ENCODE measurements at places on chromosomes 7 and 10. TPM values are rescaled to one million over a fixed set of nuclear protein-coding genes. Genes with fewer than 3 reads are reported as not detected.

DNA sequence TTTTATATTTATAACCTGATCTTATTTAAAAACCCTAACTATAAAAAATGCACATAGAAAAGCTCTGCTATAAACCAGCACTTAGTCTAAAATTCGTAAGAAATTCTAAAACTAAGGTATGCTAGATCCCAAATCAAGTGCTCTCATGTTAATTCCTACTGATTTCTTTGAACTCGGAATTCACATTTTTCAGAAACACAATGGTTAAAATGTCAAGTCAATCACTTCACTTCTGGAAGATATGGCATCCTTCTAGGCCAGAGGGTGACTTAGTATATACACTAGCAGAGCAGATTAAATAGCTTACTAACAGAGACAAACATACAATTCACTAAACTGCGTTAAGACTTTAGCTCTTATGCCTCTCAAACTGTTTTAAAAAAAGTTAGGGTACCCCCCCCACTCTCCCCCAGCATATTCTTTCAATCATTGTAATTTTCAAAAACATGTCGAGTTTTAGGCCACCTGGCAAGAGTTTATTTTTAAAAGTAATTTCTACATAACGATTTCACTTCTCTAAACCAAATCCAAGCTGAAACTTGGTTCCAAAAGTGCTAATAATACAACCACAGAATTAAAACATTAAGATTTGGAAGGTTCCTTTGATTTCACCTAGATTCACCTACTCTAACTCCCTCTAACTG lies 129.4 kb downstream of the NRBF2 start:
- H3K4me1 ChIP-seq = peaks cover 50% of the 10 kb centered on the region
- H3K36me3 ChIP-seq = peaks cover 40% of the 10 kb centered on the region
- no peak overlapping the region for H3K4me3 ChIP-seq
- H3K27me3 ChIP-seq = no peaks in the 10 kb centered on the region
- no peak overlapping the region for H3K27ac ChIP-seq

The LLCFC1 gene
- total RNA-seq = not detected

GRCh38 chr10:100890141-100890672 lies 22.6 kb upstream of the SLF2 start:
- H3K27me3 ChIP-seq = no peaks in the 10 kb centered on the region
- H3K4me3 ChIP-seq = no peak overlapping the region
- H3K27ac ChIP-seq = peak overlapping the region; percentile 74
- peaks cover 20% of the 10 kb centered on the region for H3K4me1 ChIP-seq
- no peak for DNase-seq

DNA sequence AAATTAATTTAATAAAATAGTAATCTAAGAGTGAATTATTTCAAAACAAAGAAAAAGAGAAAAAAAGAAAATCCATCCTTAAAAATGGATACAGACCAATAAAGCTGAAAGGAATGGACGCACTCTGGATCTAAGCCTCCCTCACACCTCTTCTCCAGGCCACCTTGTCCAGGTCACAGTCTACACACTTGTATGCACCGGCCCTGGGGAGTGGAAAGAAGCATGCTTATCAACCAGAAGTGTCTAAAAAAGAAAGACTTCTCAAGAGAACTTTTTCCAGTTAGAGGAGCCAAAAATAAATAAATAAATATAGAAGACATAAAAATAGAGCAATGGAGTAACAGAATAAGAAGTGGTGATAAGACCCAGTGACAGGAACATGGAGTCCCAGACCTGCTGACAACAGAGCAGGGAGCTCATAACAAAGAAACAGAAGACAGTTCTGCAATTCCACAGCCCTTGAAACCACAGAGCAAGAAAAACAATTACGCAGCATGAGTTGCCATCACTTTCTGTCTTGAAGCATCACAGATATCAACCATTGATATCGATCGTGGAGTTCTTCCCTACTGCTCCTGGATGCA lies 311.7 kb upstream of the NFE2L3 start:
- H3K27ac ChIP-seq = no peak overlapping the region
- no peak for DNase-seq
- no peaks in the 10 kb centered on the region for H3K36me3 ChIP-seq
- H3K27me3 ChIP-seq = peaks cover 26% of the 10 kb centered on the region
- no peaks in the 10 kb centered on the region for H3K4me1 ChIP-seq

DNA sequence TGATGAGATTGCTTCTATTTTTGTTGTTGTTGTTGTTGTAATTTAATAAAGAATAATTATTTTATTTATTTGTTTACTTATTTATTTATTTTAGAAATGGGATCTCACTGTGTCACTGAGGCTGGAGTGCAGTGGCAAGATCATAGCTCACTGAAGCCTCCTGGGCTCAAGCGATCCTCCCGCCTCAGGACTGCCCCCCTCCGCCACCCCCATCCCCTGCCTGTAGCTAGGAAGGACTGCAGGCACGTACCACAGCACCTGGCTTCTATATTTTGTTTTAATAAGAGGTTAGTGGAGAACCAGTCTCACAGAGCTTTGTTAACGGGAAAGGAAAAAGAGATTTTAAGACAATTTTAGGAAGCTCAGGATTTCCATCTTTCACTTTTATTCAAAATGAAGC lies 19.5 kb upstream of the SMC3 start:
- H3K4me3 ChIP-seq = no peak overlapping the region
- no peaks in the 10 kb centered on the region for H3K36me3 ChIP-seq
- no peaks in the 10 kb centered on the region for H3K27me3 ChIP-seq
- H3K27ac ChIP-seq = no peak overlapping the region

GRCh38 chr7:25906003-25906402 lies 246.0 kb upstream of the NFE2L3 start:
- no peak for DNase-seq
- no peaks in the 10 kb centered on the region for H3K4me1 ChIP-seq
- no peaks in the 10 kb centered on the region for H3K27me3 ChIP-seq
- H3K36me3 ChIP-seq = no peaks in the 10 kb centered on the region

GRCh38 chr10:12380999-12381398 lies 31.7 kb downstream of the CAMK1D start:
- H3K4me1 ChIP-seq = no peaks in the 10 kb centered on the region
- no peak for DNase-seq
- no peaks in the 10 kb centered on the region for H3K27me3 ChIP-seq
- H3K36me3 ChIP-seq = no peaks in the 10 kb centered on the region
- no peak overlapping the region for H3K4me3 ChIP-seq
- no peak overlapping the region for H3K27ac ChIP-seq

DNA sequence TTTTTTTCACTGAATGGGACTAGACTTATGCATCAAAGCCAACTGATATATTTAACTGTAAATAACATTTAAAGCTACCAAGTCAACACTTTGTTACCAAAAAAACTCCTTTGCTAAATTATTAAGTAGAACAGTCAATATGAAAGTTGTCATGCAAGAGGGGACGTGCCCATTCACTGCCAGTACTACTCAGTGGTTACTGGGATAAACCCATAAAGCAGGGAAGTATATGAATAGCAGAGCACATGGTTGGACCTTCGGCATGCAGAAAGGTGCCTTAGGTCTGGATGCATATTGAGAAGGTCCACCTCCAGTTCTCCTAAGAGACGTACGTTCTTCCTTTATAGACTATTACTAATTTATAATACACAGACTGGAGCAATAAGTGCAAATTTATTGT lies 120.1 kb downstream of the SVOPL start:
- H3K36me3 ChIP-seq = peaks cover 11% of the 10 kb centered on the region
- no peak overlapping the region for H3K27ac ChIP-seq
- H3K27me3 ChIP-seq = no peaks in the 10 kb centered on the region
- DNase-seq = no peak
- no peaks in the 10 kb centered on the region for H3K4me1 ChIP-seq

DNA sequence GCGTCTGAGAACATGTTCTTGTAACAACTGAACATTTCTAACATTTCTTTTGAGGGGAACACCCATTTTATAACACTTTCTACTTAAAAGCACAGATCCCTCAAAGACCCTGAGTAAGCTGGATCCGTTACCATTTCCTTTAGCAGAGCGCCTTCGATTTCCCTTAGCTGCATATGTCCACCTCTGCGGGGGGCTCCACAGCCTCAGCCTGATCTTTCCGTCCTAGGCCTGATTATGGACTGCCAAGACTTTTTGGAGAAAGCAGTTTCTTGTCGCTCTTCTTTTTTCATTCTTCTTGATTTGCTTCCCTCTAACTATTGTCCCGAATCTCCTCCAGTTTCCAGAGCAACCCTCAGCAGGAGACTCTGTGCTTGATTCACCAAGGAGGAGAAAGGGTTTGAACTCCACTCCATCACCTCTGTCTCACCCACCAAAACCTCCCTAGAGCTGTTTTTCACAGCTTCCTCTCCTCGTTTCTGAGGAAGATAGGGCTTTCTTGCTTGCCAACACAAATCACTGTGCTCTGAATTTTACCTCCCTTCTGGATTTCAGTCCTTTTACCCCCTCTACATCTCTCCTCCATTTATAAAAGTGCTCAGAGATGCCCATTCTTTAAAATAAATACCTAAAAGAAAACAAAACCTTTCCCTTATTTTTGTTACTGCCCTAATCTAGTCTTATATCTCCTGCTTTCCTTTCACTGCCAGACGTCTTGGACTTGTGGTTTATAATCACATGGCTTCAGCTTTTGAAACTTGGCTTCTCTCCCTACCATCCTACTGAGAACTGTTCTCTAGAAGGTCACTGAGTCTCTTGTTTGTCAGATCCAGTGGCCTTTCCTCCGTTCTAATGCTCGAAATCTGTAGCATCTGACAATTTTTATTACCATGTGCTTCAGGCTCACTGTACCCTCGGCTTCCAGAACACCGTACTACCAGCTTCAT lies 30.5 kb upstream of the ZRANB1 start:
- no peak overlapping the region for H3K27ac ChIP-seq
- no peaks in the 10 kb centered on the region for H3K36me3 ChIP-seq
- H3K27me3 ChIP-seq = no peaks in the 10 kb centered on the region
- peaks cover 5% of the 10 kb centered on the region for H3K4me1 ChIP-seq
- no peak overlapping the region for H3K4me3 ChIP-seq

DNA sequence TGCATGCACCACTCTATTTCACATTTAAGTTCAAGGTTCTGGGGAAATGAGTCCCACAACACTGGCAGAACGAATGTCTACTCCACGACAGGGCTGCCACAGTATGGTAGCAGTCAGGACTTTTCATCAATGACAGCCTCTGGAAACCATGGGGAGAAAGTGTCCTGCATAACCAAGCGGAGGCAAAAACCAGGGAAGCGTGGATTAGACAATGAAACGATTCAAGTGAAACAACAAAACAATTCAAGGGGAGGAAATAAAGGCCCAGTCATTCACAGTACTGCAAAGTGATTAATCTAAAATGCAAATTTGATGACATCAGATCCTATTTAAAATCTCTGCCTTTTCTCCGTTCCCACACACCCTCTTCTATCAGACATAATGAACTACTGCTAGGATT lies 168.2 kb downstream of the DPY19L1 start:
- no peak overlapping the region for H3K27ac ChIP-seq
- H3K4me3 ChIP-seq = no peak overlapping the region
- no peaks in the 10 kb centered on the region for H3K36me3 ChIP-seq
- H3K4me1 ChIP-seq = no peaks in the 10 kb centered on the region
- no peaks in the 10 kb centered on the region for H3K27me3 ChIP-seq

DNA sequence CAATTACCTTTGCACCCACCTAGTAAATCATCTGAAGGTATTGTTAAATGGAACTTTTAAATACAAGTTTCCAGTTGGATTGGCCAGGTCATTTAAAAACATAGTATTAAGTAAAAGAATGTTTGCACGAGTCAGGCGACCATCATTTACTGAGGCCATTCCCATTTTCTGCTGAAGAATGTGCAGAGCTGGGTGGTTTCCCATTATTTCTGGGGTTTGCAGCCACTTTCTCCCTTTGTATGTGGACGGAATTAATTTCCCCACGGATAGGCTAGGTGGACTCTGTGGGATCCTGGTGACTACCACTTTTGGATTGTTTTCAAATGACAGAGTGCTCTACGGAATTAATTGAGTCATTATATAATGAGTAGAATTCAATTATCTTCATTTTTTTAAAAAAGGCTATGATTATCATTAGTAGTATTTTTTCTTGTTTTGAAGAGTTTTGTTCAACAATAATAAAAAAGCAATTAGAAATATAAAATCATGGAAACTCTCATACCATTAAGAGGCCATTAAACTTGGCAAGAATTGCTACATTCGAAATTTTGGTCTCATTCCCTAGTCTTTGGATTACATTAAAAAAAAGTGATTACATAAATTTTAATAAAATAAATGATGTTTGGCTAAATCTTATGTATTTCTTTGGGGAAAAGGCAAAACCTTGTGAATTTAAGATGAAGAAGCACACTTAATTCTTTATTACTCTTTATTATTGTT lies 120.4 kb upstream of the FZD8 start:
- no peak overlapping the region for H3K4me3 ChIP-seq
- H3K36me3 ChIP-seq = no peaks in the 10 kb centered on the region
- no peak for DNase-seq
- no peak overlapping the region for H3K27ac ChIP-seq

- no peak overlapping the region for H3K4me3 ChIP-seq
- H3K27ac ChIP-seq = no peak overlapping the region
- peaks cover 5% of the 10 kb centered on the region for H3K36me3 ChIP-seq
- no peaks in the 10 kb centered on the region for H3K27me3 ChIP-seq
- peaks cover 8% of the 10 kb centered on the region for H3K4me1 ChIP-seq
Measured at GRCh38 chr10:48406658-48407057, 100.2 kb downstream of the MAPK8 start.

GRCh38 chr10:45376371-45376801 lies 2.4 kb downstream of the ALOX5 start:
- H3K4me1 ChIP-seq = peaks cover 24% of the 10 kb centered on the region
- no peaks in the 10 kb centered on the region for H3K36me3 ChIP-seq
- H3K27ac ChIP-seq = no peak overlapping the region
- peak; percentile 31 for DNase-seq
- H3K4me3 ChIP-seq = no peak overlapping the region
- peaks cover 53% of the 10 kb centered on the region for H3K27me3 ChIP-seq

- peaks cover 4% of the 10 kb centered on the region for H3K36me3 ChIP-seq
- peak overlapping the region; percentile 66 for H3K27ac ChIP-seq
- peaks cover 31% of the 10 kb centered on the region for H3K4me1 ChIP-seq
- H3K4me3 ChIP-seq = peak overlapping the region; percentile 82
- no peaks in the 10 kb centered on the region for H3K27me3 ChIP-seq
Measured at GRCh38 chr7:92833766-92834506, 2.4 kb downstream of the CDK6 start.

- H3K27ac ChIP-seq = no peak overlapping the region
- H3K36me3 ChIP-seq = no peaks in the 10 kb centered on the region
- no peak overlapping the region for H3K4me3 ChIP-seq
- H3K4me1 ChIP-seq = no peaks in the 10 kb centered on the region
Measured at GRCh38 chr10:29183301-29183945, 105.4 kb upstream of the LYZL1 start.

DNA sequence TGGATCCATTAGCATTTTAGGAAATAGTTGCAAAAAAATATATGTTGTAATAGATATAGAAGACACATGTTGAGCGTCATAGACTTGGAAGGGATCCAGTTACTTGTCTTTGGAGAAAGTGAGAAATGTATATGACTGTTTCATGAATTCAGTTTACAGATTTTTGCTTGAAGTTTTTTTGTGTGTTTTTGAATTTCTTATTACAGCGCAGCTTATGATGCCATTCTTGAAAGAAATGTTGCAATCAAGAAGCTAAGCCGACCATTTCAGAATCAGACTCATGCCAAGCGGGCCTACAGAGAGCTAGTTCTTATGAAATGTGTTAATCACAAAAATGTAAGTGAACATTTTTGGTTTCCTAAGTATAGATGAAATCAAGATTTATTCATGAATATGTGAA lies 98.2 kb downstream of the MAPK8 start:
- no peak for DNase-seq
- H3K4me3 ChIP-seq = no peak overlapping the region
- H3K27ac ChIP-seq = no peak overlapping the region
- H3K4me1 ChIP-seq = peaks cover 12% of the 10 kb centered on the region
- H3K36me3 ChIP-seq = no peaks in the 10 kb centered on the region
- no peaks in the 10 kb centered on the region for H3K27me3 ChIP-seq
